ENCODE measurements at places on chromosomes 3 and 15.
A peak's percentile ranks its signal among the peaks of the same experiment; 100 is the strongest.

- DNase-seq, result no peak
These were observed 41.9 kb downstream of the COLQ start for GRCh38 chr3:15479400-15480224.

DNA sequence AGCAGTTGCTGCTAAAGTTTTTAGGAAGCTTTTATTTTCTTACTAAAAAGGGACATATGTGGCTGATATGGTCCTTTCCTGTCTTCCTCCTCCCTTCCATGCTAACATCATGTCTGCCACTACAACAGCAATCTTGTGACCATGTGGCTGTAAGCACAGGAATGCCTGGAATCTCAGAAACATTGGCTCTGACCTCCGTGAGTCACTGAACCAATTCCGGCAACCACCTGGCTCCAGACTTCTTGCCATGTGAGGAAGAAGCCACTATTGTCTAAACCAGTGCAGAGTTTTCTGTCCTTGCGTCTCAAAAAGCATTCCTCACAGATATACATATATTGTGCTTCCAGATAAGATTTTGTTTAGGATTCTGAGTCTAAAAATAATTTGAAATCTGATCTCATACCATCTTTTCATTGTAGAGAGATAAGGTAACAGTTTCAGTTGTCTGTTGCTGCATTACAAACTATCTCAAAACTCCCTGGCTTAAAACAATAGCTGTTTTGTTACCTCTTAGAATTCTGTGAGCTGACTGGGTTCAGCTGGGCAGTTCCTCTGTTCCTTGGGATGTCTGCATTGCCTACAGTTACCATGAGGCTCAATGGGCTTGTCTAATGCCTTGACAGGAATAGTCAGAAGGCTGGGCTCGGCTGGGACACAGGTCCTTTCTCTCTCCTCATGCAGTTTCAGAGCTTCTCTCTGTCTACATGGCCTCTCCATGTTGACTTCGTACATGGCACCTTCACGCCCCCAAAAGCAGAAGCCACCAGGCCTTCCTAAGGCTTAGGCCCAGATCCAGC is 77.3 kb upstream of the MAGI1 start:
- no peak for DNase-seq

DNA sequence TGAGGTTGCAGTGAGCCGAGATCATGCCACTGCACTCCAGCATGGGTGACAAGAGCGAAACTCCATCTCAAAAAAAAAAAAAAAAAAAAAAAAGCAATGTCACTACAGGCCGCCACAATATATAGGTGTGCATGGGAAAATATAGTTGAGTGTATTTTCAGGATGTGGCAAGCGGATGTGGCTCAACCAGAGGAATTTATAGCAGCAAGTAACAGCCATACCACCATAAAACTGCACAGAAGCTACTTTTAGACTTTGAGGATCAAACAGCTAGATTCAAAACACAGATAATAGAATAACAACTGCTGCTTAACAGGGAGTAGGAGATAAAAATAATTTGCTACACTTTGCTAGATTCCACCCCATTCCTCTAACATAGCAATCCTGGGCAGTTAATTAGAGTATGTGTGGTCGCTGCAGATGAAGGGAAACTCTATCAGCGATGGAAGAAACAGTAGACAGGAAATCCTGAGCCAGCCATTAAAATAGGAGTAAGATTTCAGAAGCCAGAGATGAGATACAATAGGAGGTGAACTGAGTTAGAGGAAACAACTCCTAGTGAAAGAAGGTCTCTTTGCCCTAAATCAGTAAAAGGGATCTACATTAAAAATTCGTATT is 318.7 kb upstream of the STT3B start:
- no peak for DNase-seq

- no peak for DNase-seq
These were observed 121.6 kb downstream of the OPA1 start for GRCh38 chr3:193714523-193715137.

DNA sequence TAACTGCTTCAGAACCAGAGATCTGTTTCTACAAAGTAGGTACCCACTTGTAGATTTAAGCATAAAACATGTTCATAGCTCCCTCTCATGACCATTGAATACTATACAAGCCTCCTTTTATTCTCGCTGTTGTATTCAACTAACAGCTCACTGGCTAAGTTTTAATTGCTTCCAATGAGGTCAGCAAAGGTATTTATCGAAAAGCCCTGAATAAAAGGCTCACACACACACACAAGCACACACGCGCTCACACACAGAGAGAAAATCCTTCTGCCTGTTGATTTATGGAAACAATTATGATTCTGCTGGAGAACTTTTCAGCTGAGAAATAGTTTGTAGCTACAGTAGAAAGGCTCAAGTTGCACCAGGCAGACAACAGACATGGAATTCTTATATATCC is at the start of gene FGF7:
TSS of gene FGF7 (plus strand) at position 222 of the 400 bp plus-strand sequence. CDS start 1,056 bp downstream, outside the sequence.
- DNase-seq, result no peak

DNA sequence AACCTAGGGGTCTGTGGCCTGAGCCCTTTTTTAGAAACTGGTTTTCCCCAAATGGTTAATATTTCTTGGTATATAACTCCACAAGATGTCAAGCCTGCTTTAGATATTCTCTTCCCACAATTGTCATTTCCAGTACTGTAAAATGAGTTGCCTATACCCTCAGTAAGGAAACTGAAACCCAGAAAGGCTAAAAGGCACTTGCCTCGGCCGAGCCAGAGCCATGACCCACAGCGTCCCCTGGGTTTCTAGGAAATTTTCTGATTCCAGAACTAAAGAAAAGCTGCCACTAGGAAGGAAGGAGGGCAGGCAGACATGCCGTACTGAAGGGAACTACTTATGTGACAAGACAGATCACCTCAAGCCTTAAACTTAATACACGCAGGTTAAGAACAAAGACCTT is 59.1 kb downstream of the ATP8B4 start:
- no peak for DNase-seq

- DNase-seq, result no peak
These were observed 24.3 kb downstream of the VPS8 start for GRCh38 chr3:184836090-184836822.

- DNase-seq, result peak; percentile 22
These were observed 192.3 kb downstream of the IGSF11 start for GRCh38 chr3:118842147-118842863.

- DNase-seq, result no peak
These were observed 6.3 kb upstream of the MUC20 start for GRCh38 chr3:195714380-195715011.

- DNase-seq, result no peak
These were observed 42.1 kb upstream of the HES1 start for GRCh38 chr3:194093842-194094241.

GRCh38 chr3:14789640-14790285 is 29.0 kb upstream of the FGD5 start:
- no peak for DNase-seq

DNA sequence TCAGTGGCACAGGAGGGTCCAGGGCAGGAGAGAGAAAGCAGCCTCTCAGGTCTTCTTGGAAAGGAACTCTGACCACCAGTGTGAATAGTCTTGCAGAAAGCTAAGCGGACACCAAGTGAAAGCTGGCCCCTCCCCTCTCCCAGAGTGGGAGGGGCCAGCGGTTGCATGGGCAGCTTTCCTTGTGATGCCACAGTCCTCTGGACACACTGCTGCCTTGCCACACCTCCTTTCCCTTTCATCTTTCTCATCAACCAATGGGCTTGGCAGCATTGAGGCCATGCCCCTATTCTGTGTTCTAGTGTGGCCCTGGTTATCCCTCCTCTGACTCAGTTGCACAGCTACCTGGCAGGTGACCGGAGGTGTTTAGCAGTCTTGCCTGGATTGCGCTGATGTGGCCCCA is 49.7 kb upstream of the GOLGA6B start:
- no peak for DNase-seq

DNA sequence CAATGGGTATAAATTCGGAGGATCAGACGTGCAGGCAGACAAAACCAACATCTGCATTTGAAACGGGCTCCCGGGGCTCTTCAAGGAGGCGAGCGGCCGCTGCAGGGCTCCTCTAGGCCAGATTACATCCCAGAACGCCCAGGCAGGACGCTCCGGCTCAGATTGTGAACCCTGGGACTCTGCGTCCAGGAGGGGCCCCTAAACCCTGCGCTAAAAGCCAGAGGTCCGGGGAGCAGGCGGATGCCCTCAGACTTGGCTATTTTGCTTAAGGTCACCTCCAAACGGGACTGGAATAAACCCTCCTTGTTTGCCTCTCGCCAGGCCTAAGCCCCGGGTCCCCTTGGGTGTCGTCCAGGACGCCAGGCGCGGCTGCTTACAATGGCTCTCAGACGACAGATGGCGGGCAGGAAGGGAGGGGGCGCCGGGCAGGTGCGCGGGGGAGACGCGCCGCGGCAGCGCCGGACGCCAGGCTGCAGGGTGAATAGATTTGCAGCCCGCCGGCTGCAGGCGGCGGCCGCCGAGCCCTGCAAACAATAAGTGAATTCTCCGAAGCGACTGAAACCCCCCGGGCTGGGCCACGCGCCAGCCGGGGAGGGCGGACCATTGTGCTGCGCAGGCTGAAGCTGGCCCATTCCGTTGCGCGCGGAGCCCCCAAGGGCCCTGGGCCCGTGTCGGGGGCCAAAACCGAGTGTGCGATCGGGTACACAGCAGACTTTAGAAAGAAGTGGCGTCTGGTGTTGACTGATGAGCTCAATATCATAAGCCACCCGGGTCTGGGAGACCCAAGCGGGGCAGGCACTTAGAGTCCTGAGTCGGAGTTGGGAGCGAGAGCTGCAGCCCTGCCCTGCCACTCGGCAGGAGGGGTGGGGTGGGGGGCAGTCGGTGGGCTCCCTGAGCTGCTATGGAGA is 32.3 kb upstream of the AMOTL2 start:
- peak; percentile 9 for DNase-seq

- DNase-seq, result no peak
These were observed 30.9 kb downstream of the RBMS3 start for GRCh38 chr3:29311795-29312194.

GRCh38 chr3:58321791-58322190 is 10.9 kb upstream of the PXK start:
- no peak for DNase-seq

DNA sequence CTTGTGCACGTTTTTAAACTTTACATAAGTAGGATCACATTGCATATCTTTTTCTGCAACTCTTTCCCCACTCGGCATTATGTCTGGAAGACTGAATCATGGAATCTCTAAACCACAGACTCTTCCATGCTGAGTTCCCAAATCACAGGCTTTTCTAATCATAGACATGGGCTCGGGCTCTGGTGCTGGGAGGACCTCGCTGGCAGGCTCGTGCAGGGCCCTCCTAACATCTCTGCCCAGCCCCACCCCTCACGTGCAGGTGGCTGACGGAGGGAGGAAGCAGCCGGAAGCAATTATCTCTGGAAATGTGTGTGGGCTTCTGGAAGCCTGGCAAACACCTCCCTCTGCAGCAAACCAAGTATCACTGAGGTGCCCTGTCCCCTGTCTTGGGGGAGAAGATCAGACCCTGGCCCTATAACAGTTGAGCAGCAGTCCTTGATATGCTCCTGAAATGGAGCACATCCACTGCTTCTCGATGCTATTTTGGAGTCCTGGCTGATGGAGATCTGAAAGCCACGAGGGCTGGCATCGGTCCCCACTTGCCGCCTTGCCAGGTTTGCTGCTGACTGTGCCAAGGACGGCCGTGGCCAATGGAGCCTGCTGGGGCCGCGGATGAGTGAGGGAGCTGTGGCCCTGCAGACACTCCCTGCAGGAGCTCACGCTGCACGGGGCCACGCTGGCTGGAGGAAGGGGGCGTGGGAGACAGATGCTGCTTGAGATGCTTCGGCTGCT is 4.4 kb upstream of the IQSEC1 start:
- no peak for DNase-seq

DNA sequence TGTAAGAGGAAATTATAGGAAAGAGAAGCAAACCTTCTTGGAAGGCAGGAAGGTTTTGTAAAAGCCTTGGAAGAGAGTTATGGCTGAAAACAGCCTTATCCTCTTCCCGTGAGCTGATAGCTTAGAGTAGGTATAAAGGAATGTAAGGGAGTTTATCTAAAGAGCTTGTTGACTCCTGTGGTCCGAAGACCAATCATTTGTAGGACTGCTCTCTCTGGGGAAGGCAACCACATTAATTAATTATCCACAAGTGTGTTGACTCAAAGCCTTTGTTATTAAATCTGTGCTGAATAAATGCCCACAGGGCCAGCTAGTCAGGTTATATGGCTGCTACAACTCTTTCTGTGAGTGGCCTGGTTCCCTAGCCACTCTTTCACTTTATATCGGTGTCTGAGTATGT is 452.1 kb upstream of the RASGRP1 start:
- DNase-seq, result no peak

DNA sequence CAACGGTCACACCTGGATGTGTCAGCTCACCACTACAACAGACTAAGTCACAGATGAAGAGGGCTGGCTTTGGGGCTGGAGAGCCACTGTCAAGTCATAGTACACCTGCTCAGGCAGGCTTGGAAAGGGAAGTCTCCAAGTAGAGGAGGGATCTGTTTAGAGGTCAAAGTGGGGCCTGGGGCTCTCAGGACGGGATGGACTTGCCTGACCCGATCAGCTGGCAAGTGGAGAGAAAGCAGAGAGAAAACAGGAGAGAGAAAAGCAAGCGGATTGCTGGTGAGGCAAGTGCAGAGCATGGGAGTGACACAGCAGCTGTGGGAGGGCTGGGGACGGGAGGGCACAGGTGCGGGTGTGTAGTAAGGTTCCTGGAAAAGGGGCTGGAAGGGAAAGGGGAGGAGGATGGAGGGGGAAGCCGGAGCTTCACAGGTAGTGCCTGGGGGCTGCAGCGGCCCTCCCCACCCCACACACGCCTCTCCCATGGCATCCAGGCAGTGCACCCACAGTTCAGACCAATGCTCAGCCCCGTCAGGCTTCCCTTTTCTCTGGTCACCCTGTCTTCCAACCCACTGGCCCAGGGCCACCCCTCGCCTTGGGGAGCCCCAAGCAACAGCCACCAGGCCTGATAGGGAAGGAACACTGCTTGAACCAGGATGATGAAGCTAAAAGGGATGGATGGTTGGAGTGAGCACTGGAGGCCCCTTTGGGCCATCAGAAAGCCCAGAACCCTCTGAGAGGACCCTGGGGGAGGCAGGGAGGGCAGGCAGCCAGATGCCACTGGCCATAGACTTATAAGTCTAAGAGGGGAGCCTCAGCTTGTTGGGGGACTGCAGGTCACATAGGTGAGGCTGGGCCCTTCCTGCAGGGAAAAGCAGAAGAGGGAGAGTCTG is 8.5 kb downstream of the RPS17 start:
- no peak for DNase-seq

GRCh38 chr15:47820747-47821319 is 103.5 kb downstream of the SEMA6D start:
- no peak for DNase-seq

DNA sequence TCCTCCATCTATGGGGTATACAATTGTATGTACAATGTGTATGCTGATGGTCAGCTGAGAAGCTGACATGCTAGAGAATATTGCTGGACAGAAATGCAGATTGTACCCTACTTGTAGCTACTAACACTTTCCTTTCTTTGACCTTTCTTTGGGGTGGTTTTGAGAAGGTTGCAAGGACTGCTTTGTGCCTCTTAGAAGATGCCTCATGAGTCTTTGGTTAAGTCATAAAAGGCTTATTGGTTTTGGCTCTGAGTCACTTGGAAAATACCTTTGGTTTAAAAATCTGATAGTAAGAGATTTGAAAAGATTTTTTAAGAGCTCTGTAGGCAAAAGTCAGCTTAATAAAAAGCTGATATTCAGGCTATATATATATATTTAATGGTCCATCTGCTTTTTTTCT is 71.5 kb downstream of the ZMAT3 start:
- DNase-seq, result no peak

Data from activated CD4-positive, alpha-beta T cell treated with anti-CD3 and anti-CD28 coated beads for 48 hours (primary cell).